ENCODE measurements at places on chromosomes 4 and X.

DNA sequence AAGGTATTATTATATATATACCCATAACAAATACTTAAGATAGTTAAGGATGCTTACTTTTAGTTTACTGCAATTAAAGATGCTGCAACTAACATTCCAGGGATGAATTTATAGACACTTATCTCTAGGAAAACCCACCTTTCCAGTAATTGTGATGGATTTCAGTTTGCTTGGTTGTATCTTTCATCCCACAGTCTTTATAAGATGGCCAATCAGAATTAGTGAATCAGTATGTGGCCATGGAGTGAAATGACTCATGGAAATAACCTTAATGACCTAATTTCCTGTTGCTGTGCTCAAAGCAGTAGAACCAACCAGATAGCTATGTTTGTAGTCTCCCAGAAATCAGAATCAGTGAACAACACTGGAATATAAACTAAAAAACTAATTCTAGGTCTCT, 26.4 kb downstream of the MOSPD2 start:
- no peak for DNase-seq

DNA sequence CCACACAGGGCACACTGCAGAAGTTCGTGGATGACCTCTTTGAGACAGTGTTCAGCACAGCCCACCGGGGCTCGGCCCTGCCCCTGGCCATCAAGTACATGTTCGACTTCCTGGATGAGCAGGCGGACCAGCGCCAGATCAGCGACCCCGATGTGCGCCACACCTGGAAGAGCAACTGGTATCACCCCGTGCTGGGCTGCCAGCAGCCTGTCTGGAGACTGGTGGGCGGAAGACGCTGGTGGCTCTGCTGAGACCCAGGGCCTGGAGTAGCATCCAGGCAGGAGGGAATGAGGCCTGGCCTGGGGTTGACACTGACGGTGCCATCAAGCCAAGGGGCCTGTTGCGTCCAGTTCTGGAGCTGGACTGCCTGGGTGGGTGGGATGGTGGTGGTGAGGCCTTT, 8.6 kb downstream of the LAGE3 start:
- DNase-seq, result no peak

DNA sequence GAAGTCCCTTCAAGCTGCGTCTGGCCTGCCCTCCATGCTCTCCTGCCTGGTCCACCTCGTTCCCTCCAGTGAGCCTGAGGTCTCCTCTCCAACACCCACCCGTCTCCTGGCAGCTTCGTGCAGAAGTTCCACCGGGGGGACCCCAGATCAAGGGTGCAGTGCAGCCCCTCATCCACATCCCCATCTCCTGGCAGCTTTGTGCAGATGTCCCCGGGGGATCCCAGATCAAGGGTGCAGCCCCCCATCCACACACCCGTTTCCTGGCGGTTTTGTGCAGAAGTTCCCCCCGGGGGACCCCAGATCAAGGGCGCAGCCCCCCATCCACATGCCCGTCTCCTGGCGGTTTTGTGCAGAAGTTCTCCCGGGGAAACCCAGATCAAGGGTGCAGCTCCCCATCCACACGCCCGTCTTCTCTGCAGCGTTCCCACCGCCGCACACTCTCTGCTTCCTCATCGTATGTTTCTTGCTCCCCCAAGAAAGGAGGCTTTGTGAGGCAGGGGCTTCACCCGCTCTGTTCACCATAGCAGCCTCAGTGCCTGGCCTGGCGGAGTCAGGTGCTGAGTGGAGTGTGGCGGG, 35.7 kb downstream of the PIGG start:
- no peak for DNase-seq

GRCh38 chrX:115400960-115401359, 111.4 kb downstream of the LUZP4 start:
- no peak for DNase-seq
